ENCODE measurements at places on chromosomes 2 and 18. TPM values are rescaled to one million over a fixed set of nuclear protein-coding genes. Genes with fewer than 3 reads are reported as not detected.

GRCh38 chr2:58146707-58147106 is 94.4 kb downstream of the FANCL start:
- DNase-seq, result peak; percentile 57

DNA sequence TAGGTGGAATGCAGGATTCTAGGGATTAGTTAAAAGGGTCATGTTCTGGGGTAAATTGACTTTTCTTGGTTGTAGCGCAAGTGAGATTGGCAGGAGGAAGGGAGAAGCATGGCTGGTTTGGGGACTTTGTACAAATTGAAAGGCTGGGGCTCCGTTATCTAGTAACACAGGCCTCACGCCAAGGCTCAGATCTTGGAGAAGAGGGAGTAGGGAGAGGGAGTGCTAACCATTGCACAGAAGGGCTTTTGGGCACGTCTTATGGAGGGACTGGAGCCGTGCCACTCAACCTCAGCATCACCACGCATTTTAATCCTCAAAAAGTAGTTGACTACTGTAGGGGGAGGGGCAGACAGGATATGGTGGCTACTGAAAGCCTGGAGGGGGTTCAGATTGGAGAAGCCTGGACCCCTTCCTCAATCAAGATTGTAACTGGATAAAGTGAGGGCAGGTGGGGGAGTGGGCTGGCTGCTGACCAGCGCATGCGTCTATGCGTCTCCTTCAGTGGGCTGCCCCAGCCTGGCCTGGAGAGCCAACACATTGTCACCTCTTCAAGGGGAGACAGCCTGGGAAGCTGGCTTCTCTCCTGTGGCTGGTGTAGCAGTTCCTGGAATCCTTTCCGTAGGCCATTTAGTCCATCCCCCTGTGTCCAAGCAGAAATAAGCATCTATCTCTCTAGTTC is 14.3 kb downstream of the IGFBP5 start:
- no peak for DNase-seq

- DNase-seq, result no peak
These were observed 166.8 kb downstream of the ANKRD30B start for GRCh38 chr18:14914771-14915170.

DNA sequence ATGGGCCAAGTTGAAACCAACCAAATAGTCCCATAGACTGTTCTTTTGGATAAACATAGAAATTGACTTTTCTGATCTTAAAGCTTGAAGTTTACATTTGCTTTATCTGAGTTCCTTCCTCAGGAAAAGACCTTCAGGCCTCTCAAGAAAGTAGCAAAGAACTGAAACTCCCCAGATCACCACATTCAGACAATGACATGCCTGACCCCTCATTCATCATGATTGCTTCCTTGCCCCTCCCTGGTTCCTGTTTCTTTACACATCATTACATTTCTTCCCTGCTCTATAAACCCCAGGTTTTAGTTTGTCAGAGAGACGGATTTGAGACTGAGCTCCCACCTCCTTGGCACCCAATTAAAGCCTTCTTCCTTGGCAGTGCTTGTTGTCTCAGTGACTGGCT is 83.6 kb upstream of the ST3GAL5 start:
- DNase-seq, result no peak

- no peak for DNase-seq
These were observed 23.1 kb downstream of the ST3GAL5 start for GRCh38 chr2:85865539-85866164.

DNA sequence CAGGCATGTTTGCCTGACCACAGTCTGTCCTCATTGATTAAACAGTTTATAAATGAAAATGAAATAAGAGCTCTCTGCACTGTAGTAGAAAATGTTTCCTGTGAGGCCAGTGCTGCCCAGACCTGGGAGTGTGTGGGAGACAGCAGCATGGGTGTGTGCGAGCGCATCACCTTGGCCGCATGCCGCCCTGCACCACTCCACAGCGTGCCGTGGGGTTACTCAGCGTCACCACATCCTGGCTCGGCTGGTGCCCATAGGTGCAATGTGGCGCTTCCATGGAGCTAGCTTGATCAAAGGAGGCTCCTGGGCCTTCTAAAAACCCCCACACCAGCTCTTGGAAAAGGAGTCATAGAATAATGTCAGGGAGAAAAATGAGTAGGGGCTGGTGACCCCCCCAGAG is 76.0 kb upstream of the EPC2 start:
- DNase-seq, result no peak

DNA sequence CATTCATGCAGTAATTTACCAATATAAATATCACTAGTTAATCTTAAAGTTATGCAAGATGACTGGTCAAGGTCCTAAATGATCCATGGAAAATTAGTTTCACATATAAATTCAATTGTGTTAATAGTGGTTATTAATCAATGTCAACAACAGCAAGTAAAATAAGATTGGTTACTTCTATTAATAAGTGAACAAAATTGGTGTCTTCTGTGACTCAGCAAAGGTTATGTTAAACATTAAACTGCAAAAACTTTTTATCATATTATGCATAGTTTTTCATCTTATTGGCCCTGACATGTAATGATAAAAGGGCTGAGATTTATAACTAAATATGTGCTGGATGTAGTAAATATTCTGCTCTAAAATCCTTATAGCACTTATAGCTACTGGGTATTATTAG is 359.0 kb upstream of the UBE2E3 start:
- DNase-seq, result no peak

- DNase-seq, result no peak
These were observed 236.1 kb downstream of the GCA start for GRCh38 chr2:162579986-162580385.

The RNF152 gene
- total RNA-seq, result 180 TPM

The SLC4A1AP gene
- 14.6 TPM for total RNA-seq

The ANKRD53 gene
- 0.22 TPM for total RNA-seq
